ENCODE measurements at places on chromosomes 7 and 10. TPM values are rescaled to one million over a fixed set of nuclear protein-coding genes. Genes with fewer than 3 reads are reported as not detected.
A peak's percentile ranks its signal among the peaks of the same experiment; 100 is the strongest.

Gene CREB5
- 12.3 TPM for polyA plus RNA-seq

Gene IRF5
- polyA plus RNA-seq, result 1.2 TPM

Gene TRPV5
- not detected for polyA plus RNA-seq

Gene HECW1
- polyA plus RNA-seq, result not detected

Gene PCLO
- polyA plus RNA-seq, result 0.21 TPM

Gene ALOX5
- 6.1 TPM for polyA plus RNA-seq

Gene PRKG1
- 5.5 TPM for polyA plus RNA-seq

Gene ZNF365
- polyA plus RNA-seq, result 0.08 TPM

Gene MRLN
- polyA plus RNA-seq, result not detected

DNA sequence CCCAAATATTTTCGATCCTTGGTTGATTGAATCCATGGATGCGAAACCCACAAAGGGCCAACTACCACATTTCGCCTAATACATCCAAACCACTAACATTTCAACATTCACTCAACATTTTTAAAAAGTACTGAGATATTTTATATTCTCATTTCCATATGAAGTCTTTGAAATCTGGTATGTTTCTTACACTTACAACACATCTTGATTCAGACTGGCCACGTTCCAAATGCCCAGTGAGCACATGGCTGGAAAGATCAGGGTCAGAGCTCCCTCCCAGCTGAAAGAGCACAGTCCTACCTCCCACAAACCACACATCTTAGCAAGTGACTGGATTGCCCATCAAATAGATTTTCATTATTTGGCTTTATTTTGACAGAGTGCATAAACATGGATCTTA lies 18.9 kb downstream of the NCAPG2 start:
- no peaks in the 10 kb centered on the region for H3K4me1 ChIP-seq
- H3K27me3 ChIP-seq, result no peaks in the 10 kb centered on the region
- no peak for DNase-seq
- no peak overlapping the region for H3K4me3 ChIP-seq
- no peaks in the 10 kb centered on the region for H3K36me3 ChIP-seq

GRCh38 chr10:70162892-70163201 lies 7.5 kb downstream of the SAR1A start:
- peaks cover 57% of the 10 kb centered on the region for H3K36me3 ChIP-seq
- no peaks in the 10 kb centered on the region for H3K27me3 ChIP-seq
- no peak overlapping the region for H3K27ac ChIP-seq
- H3K4me1 ChIP-seq, result peaks cover 17% of the 10 kb centered on the region

DNA sequence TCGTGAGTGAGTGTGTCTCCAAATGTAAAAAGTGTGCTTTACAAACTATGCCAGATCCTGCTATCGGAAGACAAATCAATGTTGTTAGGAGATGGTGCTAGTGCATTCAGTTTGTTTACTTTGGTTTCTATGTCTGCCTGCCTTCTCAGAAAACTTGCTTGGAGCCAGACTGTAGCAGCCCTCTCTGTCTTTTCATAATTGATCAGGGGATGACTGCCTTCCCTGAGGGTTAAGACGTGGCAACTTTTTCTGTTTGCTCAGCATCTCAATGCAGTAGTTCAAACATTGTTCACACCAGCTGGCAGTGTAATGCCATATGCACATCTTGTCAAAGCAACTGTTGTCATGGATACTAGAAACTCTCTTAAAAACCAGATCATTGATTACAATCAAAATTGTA lies 118.5 kb downstream of the FOXP2 start:
- H3K27me3 ChIP-seq, result no peaks in the 10 kb centered on the region
- DNase-seq, result no peak
- no peak overlapping the region for H3K4me3 ChIP-seq
- H3K36me3 ChIP-seq, result no peaks in the 10 kb centered on the region
- H3K27ac ChIP-seq, result no peak overlapping the region
- H3K4me1 ChIP-seq, result no peaks in the 10 kb centered on the region

- H3K36me3 ChIP-seq, result no peaks in the 10 kb centered on the region
- DNase-seq, result no peak
- H3K4me1 ChIP-seq, result no peaks in the 10 kb centered on the region
- H3K27ac ChIP-seq, result no peak overlapping the region
- no peaks in the 10 kb centered on the region for H3K27me3 ChIP-seq
Observed at GRCh38 chr10:129741978-129742741, 221.9 kb downstream of the EBF3 start.

GRCh38 chr7:45389073-45389872 lies 184.9 kb upstream of the ADCY1 start:
- H3K36me3 ChIP-seq, result no peaks in the 10 kb centered on the region
- no peak overlapping the region for H3K4me3 ChIP-seq
- H3K4me1 ChIP-seq, result no peaks in the 10 kb centered on the region
- no peak overlapping the region for H3K27ac ChIP-seq

DNA sequence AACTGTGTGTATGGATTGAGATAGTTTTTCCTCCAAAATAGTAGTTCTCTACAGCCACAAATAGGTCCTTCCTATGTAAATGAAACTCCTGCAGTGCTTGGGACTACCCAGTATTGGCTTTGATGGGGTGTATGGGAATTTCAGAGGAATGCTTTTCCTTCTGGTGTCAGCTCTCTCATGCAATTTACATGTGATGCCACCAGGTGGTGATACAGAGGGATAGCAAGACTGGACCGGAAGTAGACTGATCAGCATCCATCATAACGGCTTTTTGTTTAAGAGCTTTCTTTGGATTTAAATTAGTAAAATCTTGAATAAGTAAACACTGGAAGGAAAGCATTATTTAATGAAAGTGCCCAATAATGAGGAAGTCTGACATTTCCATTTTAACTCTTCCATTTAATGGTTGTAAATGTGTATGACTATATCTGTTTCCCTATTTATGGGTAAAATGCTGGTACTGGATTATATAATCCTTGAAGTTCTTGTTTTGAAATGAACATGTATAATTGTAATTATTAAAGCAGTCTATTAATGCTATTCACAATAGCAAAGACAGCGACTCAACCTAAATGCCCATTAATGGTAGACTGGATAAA lies 22.7 kb downstream of the DYNC1I1 start:
- no peaks in the 10 kb centered on the region for H3K27me3 ChIP-seq
- no peak overlapping the region for H3K27ac ChIP-seq
- H3K4me3 ChIP-seq, result no peak overlapping the region
- H3K36me3 ChIP-seq, result no peaks in the 10 kb centered on the region

- H3K4me3 ChIP-seq, result no peak overlapping the region
- H3K4me1 ChIP-seq, result peaks cover 10% of the 10 kb centered on the region
- no peaks in the 10 kb centered on the region for H3K27me3 ChIP-seq
- peak overlapping the region; percentile 57 for H3K27ac ChIP-seq
- H3K36me3 ChIP-seq, result no peaks in the 10 kb centered on the region
Observed at GRCh38 chr10:124233546-124234138, 140.2 kb upstream of the CHST15 start.

- no peak overlapping the region for H3K27ac ChIP-seq
- H3K4me1 ChIP-seq, result peaks cover 38% of the 10 kb centered on the region
- no peak overlapping the region for H3K4me3 ChIP-seq
- H3K36me3 ChIP-seq, result no peaks in the 10 kb centered on the region
- H3K27me3 ChIP-seq, result no peaks in the 10 kb centered on the region
- no peak for DNase-seq
Observed at GRCh38 chr7:105250239-105250638, 138.5 kb downstream of the SRPK2 start.

DNA sequence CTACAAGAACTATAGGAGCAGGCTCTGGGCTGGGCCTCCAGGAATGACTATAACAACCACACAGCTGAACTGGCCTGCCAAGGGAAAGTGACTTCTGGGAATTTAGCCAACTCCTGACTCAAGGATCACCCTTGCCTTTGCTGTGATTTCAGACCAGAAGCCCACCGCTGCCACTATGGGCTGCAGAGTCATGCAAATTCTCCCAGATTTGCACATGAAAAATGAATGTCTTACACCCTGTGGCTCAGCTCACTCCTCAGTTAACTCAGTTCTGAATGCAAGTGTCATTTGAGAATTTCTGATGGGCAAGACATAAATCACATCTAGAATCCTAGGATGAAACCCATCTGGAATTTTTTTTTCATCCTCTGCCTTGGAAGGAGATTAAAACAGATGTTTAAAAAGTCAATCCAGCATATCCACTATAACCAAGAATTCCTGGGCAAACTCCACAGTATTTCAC lies 186.5 kb upstream of the BET1 start:
- DNase-seq, result no peak
- H3K4me1 ChIP-seq, result peaks cover 5% of the 10 kb centered on the region
- no peak overlapping the region for H3K4me3 ChIP-seq
- H3K27ac ChIP-seq, result no peak overlapping the region
- H3K36me3 ChIP-seq, result no peaks in the 10 kb centered on the region

DNA sequence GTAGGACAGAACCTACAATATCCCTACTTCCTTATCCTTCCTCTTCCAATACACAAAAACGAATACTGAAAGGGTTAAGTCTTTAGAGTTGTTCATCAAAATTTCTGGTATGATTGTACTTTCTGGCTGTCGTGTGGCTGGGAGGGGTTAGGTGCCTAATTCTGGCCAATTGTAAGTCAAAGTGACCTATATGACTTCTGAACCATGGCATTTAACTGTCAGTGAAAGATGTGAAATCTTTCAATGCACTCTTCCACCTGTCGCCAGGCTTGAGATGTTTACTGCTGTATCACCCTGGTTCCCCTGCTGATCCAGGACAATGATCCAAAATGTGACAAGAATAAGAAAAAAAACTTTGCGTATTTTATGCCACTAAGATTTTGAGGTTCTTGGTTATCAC lies 20.8 kb downstream of the EPC1 start:
- no peak for DNase-seq
- H3K27me3 ChIP-seq, result no peaks in the 10 kb centered on the region
- no peak overlapping the region for H3K4me3 ChIP-seq
- H3K36me3 ChIP-seq, result peaks cover 5% of the 10 kb centered on the region
- peaks cover 46% of the 10 kb centered on the region for H3K4me1 ChIP-seq
- H3K27ac ChIP-seq, result no peak overlapping the region

DNA sequence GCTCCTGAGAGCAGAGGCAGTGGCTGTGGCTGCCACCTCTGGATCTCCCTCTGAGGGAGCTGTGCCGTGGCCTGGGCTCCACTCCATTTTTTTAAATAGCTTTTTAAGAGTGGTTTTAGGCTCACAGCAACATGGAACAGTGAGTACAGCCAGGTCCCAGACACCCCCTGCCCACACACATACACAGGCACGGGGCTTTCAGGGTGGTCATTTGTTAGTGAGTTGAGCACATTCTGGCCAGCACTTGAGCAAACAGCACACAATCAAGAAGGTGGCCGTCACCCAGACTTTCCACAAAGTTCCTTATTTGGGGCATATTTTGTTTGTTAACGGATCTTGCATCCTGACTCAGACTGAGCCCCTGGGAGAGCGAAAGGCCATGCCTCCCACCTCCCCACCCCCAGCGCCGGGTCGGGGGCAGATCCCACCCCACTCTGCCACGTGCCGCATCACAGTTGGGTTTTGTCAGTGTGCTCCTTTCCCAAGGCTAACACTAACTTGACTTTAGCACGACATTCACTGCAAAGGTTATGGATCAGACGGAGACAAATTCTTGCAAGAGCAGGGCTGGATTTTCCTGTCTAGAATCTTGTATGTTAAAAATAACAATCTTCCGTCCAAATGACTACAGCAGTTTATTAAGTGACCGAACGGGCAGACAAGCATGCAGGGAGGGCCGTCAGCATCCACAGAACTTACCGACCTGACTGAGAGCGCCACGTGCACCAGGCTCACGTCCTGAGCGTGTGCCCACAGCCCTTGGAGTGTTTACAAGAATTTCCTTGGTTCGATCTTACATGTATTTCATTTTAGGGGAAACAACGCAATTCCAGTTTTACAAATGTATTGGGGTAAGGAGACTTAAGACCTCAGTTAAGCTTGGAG lies 156.5 kb upstream of the NPS start:
- H3K4me3 ChIP-seq, result no peak overlapping the region
- no peak for DNase-seq
- no peaks in the 10 kb centered on the region for H3K4me1 ChIP-seq
- no peak overlapping the region for H3K27ac ChIP-seq
- no peaks in the 10 kb centered on the region for H3K36me3 ChIP-seq
- H3K27me3 ChIP-seq, result no peaks in the 10 kb centered on the region

GRCh38 chr7:94205529-94205928 lies 189.2 kb upstream of the COL1A2 start:
- H3K27ac ChIP-seq, result no peak overlapping the region
- H3K4me3 ChIP-seq, result no peak overlapping the region

- no peak overlapping the region for H3K27ac ChIP-seq
- no peaks in the 10 kb centered on the region for H3K4me1 ChIP-seq
- no peaks in the 10 kb centered on the region for H3K36me3 ChIP-seq
- no peak overlapping the region for H3K4me3 ChIP-seq
Observed at GRCh38 chr10:133616371-133617130, 10.0 kb downstream of the FRG2B start.

- peaks cover 17% of the 10 kb centered on the region for H3K4me1 ChIP-seq
- H3K36me3 ChIP-seq, result no peaks in the 10 kb centered on the region
- H3K27me3 ChIP-seq, result no peaks in the 10 kb centered on the region
- peak within 1 kb of the TSS; percentile 67 for H3K27ac ChIP-seq
Observed at GRCh38 chr7:100852048-100852872, at the start of gene SLC12A9. TSS of gene SLC12A9 (plus strand) at chr7:100852713. CDS start at chr7:100854198, 1,485 bp downstream.

DNA sequence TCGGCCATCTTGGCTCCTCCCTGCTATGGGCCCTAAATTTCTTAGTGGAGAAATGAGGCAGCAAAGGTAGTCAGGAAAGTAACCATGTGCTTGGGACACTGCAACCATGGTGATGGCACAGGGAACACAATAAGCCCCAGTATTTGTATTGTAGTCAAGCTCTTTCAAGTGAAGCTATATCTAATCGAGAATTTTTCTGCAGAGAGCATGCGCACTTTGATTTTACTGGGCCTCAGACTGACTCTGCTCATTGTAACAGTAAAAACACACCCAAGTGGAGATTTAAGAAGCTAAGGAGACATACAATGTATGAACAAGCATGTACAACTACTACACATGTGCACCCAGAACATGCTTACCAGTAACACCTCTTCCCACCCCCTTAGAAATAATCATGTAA lies 67.3 kb upstream of the TMEM229A start:
- no peak overlapping the region for H3K4me3 ChIP-seq
- no peaks in the 10 kb centered on the region for H3K27me3 ChIP-seq
- no peak overlapping the region for H3K27ac ChIP-seq
- no peaks in the 10 kb centered on the region for H3K36me3 ChIP-seq
- DNase-seq, result no peak

DNA sequence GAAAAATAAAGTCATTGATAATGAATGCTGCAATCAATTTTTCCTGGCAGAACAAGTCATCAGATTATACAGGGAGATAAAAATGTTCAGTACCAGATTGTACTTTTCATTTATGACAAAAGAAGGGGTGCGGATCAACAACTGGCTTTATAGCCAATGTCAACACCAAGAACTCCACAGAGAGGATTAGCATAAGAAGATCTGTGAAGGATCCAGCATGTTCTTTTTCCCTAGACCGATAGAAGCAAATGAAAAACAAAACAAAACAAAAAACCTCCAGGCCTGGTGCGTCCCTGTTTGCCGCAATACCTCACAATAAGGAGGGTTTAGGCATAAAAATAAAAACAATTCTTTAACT lies 34.7 kb upstream of the PRKAR2B start:
- no peaks in the 10 kb centered on the region for H3K27me3 ChIP-seq
- no peak overlapping the region for H3K4me3 ChIP-seq
- no peak for DNase-seq
- H3K27ac ChIP-seq, result no peak overlapping the region
- peaks cover 4% of the 10 kb centered on the region for H3K4me1 ChIP-seq

GRCh38 chr7:144670218-144670617 lies 165.6 kb downstream of the TPK1 start:
- H3K27ac ChIP-seq, result no peak overlapping the region
- DNase-seq, result no peak
- no peaks in the 10 kb centered on the region for H3K4me1 ChIP-seq
- H3K36me3 ChIP-seq, result no peaks in the 10 kb centered on the region

Data from heart left ventricle (tissue), 16 donors.